Jurkat, Clone E6-1 (cell line): ENCODE measurements at places on chromosomes 3 and 15.

DNA sequence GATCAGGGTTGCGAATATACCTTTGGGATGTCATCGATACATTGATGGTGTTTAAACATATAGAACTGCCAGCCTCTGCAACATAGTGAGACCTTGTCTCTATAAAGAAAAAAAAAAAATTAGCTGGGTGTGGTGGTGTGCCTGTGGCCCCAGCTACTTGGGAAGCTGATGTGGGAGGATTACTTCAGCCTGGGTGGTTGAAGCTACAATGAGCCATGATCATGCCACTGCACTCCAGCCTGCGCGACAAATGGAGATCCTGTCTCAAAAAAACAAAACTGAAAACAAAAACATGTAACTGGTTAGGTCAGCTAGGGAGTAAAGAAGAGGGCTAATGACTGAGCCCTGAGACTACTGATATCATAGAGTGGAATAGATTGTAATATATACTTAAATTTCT lies 30.7 kb upstream of the MGA start:
- DNase-seq = no peak

- DNase-seq = no peak
These were observed 15.4 kb downstream of the ABHD2 start for GRCh38 chr15:89103481-89104171.

DNA sequence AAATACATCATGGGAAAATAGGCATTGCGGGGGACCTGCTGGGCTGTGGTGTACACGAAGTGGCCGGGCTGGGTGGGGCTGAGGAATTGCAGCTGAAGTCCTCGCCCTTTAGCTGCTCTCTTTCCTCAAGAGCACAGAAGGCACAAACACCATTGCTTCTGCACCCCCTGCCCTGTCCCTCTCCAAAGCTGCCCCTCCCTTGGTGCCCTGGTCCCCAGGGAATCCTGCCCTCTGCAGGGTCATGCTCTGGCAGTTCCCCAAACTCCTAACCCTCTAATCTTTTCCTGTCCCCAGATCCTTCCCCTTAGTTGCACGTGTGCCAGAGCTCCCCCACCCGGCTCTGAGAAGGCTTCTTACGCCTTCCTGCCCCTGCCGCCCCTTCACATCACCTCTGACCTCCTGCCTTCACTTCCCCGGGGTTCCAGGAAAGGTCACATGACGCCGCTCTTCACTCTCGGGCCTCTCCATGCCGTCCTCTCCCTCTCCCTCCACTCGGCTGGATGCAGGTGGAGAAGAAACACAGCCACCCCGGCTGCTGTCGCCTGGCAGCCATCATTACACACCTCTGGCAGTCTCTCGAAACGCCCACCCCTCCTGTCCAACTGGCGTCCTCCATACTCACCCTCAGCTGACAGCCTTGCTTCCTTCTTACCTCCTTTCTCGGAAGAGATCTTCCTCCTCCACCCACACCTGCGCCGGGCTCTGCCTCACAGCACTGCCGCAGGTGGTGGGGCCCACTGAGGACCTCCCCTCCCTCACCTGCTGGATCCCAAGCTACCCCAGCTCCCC lies 6.9 kb upstream of the PCSK6 start:
- DNase-seq = no peak

DNA sequence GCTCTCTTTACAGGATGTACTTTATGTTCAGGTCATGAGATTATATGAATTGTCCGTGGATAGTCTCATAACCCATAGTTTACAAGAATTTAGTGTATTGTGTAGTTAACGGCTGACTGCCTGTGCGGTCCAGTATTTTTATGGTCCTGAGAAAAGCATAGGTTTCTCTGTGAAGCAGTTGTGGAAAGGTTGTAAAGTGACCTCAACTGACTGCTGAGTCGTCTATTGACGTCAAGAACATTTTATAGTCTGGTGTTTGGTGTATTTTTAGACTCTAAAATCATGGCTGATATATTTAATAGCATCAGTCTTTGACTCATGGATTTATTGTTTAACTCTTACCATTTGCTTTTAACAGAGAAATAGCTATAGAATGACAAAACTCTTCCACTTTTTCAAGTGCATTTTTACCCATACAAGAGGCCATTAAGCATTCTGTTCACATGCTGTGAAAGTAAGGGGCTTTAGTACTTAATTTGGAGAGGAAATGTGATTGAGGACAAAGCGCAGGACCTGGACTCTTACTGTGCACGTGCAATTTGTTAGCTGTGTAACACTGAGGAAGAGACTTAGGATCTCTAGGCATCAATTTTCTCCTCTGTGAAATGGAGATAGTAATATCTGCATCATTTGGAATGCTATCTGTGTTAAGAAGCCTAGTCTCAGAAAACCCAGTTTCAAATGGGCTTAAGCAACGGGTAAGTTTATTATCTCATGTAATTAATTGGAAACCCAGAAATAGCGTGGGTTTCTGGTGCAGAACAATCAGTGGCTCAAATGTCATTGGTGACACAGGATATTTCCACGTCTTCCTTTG lies 240.8 kb downstream of the NFKBIZ start:
- DNase-seq = no peak

DNA sequence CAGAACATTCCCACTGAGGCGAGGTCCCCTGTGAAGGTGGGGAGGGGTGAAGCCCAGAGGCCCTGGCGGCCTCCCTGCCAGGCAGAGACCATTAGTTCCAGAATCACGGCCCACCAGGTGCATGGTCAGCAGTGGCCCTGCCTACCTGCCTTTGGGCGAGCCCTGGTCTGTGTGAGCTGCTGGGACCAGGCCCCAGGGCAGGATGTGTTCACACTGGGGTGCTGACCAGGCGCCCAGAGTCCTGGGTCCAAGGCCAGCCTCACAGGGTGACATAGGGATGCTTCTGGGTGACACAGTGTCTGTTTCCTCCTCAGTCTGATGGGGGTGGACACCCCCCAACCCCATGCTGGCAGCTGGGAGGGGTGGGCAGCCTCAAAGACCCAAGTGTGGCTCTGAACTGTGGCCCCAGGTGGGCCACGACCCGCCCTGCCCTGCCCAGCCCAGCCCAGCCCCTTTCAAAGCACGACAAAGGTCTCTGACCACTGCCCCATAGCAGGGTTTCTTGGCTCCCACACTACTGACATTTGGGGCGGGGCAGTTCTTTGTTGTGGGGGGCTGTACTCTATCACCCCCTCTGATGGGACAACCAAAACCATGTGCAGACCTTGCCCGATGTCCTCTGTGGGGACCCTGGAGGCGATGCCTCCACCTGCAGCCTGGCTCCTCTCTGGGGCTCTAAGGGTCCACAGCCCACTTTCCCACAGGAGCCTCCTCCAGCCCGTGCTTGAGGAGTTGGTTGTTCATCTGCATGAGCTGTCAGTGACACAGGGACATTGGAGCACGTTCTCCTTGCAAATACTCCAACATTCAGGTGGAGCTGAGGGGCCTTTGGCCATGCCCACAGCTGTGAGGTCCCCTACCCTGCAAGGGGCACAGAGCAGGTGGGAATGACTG lies 44.8 kb upstream of the SLC41A3 start:
- DNase-seq = no peak

DNA sequence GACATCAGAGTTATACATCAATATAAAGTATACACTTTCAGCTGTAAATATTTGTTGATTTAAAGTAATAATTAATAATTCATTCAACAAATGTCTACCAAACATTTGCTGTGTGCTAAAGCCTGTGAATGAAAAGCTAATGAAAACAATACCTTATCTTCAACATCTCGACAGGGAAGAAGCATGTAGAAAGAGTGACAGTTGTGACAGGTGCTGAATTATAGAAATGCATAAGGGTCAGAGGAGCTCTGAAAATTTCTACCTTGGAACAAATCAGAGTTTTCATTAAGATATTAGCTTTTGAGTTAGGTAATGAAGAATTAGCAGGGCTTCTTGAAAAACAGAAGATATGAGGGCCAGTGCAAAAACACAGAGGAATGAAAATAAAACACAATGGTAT lies 739.2 kb downstream of the VGLL3 start:
- DNase-seq = no peak

DNA sequence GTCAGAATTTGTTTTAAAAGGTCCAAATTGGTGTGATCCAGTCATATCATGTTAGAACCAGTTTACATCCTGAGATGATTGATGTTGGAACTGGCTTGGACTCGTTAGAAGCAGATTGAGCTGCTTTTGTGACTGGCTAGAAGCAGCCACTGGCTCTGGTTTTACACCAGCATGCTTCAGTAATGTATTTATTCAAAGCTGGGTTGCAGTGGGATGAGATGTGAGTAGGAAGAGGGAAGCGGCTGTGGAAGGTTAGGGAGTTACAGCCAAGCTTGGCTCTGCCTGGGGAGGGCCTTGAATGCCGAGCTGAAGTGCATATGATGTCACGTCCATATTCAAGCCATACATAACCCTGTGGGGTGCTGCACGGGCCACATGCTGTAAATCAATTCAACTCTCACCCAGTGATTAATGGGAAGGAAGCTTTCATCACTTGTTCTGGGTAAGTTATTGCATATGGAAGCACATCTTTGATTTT lies 104.0 kb upstream of the SMAD3 start:
- no peak for DNase-seq

DNA sequence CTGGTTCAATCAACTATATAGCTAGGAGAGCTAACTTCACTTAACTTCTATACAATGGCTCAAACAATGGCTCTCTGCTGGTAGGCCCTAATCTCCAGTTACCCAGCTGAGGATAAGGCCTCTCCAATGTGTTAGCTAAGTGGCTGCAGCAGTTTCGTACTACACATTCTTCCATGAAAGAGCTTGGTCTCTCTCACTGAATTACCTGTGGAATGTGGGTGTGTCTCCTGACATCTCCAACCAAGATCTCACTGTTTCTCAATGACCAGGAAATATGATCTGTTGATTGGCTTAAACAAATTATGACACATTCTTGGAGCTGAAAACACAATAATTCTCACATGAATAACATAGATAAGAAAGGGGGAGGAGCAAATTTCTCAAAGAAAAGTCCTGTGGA lies 169.8 kb upstream of the ROBO1 start:
- no peak for DNase-seq

DNA sequence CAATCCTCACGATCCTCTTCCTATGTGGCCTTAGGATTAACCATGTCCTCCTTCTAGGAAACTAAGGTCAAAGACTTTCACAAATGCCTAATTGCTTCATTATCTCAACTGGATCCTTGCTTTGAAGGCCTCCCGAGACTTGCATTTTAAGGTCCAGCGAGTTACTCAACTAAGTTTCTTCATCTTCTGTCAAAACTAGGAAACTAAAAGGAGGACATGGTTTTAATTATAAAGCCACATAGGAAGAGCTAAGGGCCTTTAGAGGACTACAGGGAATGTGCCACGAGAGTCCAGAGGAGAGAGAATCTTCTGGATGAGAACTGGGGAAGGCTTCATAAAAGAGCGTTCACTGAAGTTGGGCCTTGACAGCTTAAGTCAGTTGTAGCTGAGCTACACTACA lies 87.8 kb upstream of the LPP start:
- no peak for DNase-seq

DNA sequence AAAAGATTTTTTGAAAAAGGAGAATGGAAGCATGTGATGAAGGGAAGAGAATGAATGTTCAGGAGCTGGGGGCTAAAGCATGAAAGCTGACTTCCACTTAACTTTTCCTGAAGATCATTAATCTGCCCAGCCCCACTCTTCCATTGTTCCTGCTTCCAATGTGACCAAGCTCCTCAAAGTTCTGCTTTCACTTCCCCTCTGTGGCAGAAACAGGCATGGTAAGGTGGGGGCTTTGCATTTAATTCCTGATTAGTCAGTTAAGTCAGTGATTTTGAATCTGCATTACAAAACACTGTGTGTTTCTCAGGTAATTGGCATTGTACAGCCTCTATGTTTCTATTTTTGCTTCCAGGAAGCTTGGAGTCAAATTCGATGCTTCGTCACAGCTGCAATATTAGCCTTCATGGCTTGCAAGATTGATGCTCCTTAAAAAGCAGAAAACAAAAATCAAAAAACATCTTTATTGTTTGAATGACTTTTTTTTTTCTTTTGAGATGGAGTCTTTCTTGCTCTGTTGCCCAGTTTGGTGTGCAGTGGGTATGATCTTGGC lies 7.3 kb upstream of the TM6SF1 start:
- no peak for DNase-seq

DNA sequence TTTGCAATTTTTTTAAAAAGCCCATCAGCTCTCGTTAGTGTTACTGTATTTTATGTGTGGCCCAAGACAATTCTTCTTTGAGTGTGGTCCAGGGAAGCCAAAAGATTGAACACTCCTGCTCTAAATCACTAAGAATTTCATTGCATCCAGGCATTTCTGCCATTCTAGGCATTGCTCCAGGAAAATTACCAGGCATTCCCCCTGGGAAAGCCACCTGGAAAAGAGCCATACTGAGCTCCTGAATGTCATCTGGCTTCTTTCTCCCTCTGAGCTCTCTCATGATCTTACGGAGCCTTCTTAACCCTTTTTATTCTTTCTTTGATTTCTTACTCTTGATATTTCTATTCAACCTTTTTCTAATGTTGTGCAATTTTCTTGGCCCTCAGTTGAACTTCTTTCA lies 202.2 kb downstream of the DOCK3 start:
- DNase-seq = no peak

GRCh38 chr3:52225452-52226228 lies at the start of gene TLR9:
Gene TLR9 (minus strand): TSS chr3:52225645. CDS start chr3:52225529, 116 bp downstream.
- DNase-seq = peak; percentile 92

GRCh38 chr3:100047455-100048141 lies 66.7 kb downstream of the FILIP1L start:
- no peak for DNase-seq

GRCh38 chr3:120855665-120856437 lies 52.2 kb upstream of the STXBP5L start:
- no peak for DNase-seq

GRCh38 chr15:98063871-98064270 lies 103.4 kb downstream of the ARRDC4 start:
- DNase-seq = no peak

- DNase-seq = no peak
These were observed 66.0 kb downstream of the VPS13C start for GRCh38 chr15:61994216-61994615.

DNA sequence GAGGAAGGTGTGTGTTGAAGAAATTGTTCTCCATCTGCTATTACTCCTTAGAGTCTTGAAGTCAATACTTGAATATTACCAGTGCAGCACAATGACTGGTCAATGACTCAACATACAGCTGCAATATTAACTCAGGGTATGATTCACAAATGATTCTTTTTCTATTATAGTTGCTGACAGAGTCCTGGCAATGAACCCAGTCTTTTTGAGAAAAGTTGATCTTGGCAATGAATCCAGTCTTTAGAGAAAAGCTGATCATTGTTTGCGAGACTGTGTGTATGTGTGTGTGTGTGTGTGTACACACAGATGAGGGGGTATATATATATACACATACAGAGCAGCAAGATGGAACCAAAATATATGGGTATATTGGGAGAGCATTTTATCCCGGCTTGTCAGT lies 315.1 kb downstream of the ZNF385D start:
- no peak for DNase-seq

DNA sequence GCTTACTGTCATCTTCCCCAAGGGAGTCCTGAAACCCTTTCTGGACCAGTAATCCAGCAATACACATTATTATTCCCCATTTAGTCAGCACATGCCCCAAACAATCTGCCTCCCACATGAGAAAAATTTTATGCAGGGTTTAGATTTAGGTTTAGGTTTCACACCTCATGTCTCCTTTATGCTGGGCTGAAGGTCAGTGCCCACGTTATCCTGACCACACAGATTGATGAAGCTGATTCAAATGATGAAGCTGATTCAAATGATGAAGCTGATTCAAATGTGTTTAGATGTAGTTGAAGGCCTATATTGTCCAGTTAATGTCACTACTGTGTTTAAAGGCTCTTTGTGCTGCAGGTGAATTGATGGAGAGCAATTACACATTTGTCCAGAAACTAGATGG lies 18.1 kb upstream of the ZBED2 start:
- no peak for DNase-seq

GRCh38 chr15:69689133-69689532 lies 236.5 kb downstream of the RPLP1 start:
- DNase-seq = no peak

- DNase-seq = no peak
These were observed 53.7 kb downstream of the RGMA start for GRCh38 chr15:93035092-93035915.
